ENCODE measurements at places on chromosomes 5 and 9. TPM values are rescaled to one million over a fixed set of nuclear protein-coding genes. Genes with fewer than 3 reads are reported as not detected.

DNA sequence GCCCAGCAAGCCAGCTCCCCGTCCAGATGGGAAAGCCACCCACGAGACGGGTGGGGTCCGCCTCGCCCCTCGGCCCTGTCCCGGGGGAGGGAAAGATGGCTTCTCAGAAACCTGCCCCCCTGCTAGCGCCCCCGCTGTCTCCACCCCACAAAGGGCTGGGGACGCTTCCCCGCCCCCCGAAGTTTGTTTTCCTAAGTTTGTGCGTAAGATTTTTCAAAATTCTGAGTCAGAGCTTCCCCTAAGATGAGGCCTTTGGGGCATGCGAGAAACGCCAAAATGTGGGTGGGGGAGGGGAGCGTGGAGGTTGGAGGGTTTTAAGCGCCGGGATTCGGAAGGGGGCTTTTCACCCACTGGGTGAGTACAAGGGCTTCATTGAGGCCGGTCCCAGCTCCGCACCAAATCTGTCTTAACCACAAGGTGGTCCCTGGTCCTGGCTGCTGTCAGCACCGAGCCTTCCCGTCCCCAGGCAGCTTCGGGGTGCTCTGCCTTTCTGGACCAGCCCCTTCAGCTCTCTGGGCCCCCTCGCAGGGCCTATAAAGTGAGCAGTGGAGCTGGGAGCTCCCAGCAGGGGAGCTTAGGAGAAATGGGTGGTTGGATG lies 32.3 kb downstream of the PRRX2 start:
- no peak for DNase-seq

LTC4S gene
- total RNA-seq, result 5.0 TPM

- DNase-seq, result no peak
Measured at GRCh38 chr9:100852088-100852487, 176.4 kb upstream of the PLPPR1 start.

- no peak for DNase-seq
Measured at GRCh38 chr5:22736443-22737003, 116.6 kb downstream of the CDH12 start.

GMCL2 gene
- total RNA-seq, result not detected

SNCAIP gene
- 113 TPM for total RNA-seq

DNA sequence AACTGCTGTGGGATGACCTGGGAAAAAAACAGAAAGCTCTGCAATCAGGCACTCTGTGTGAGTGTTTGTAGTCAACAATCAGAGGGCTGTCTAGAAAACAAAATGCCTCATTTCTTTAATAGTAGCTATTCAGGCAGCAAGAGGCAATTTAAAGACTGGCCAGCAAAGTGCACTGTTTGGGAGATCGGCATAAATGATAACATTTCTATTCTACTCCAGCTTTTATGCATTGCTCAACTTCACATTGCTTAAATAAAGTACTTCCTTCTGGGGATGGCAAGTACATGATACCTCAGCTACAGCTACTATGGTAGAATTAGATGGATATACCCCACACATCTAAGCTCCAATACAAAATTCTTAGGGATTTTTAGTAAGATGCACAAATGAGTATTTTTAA lies 193.1 kb downstream of the DCP2 start:
- DNase-seq, result no peak

DNA sequence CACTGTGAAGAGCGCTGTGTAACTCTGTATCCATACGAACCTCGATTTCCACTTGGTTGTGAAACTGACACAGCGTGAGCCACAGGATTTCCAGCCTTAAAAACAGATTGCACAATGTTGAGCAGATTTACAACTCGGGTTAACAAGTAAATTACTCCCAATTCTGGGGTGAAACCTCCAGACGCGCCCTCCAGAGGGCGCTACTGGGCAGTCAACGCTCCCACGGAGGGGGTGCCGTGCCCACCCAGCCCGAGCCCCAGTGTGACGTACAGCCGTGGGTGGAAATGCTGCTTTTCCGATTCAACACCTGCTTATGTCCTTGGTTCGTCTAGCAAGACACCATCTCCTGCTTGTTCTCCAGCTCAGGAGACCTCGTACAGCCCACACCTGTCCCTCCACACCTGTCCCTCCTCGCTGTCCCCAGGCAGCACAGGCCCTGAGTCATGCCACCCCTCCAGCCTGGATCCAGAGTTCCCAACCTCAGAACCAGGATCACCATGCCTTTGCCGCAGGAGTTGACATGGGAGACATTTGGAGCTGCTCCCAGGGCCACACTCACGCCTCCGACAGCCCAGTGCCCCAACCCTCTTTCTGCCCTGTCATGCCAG lies 34.4 kb upstream of the SLC6A3 start:
- DNase-seq, result no peak

DNA sequence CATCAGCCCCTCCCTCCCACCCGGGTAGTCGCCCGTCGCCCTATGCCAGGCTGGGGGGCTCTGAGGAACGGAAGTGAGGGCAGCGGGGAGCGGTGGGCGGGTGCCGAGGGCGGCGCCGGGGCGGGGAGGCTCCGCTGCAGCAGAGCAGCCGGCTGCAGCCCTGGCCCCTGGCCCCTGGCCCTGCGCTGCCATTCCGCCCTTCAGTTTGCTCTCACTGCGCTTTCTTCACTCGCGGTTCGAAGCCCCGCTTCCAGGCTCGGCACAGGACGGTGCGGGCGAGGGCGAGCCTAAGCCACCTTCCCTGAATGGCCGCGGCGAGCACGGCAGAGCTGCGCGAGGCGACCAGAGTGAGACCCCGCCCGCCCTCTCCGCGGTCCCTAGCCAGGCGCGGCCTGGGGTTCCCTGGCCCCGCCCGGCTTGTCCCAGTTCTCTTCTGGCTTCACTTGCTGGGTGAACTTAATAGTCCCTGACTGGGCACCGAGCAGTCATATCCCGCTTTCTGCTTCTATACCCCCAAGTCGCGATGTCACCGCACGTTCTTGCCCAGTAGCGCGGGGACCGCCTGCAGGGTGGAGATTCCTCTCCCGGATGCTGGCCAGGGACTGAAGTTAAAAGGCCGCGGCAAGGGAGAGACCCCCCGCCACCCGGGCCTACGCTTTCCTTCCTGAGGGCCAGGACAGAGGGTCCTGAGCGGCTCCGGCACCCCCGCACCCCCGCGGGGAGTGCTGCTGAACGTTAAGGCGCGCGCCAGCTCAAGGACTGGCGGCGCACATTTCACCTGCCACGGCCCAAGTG lies 623 bp upstream of the TRIM36 start:
- DNase-seq, result peak; percentile 51

- no peak for DNase-seq
Measured at GRCh38 chr5:176391999-176392398, 3.4 kb downstream of the HIGD2A start.

DNA sequence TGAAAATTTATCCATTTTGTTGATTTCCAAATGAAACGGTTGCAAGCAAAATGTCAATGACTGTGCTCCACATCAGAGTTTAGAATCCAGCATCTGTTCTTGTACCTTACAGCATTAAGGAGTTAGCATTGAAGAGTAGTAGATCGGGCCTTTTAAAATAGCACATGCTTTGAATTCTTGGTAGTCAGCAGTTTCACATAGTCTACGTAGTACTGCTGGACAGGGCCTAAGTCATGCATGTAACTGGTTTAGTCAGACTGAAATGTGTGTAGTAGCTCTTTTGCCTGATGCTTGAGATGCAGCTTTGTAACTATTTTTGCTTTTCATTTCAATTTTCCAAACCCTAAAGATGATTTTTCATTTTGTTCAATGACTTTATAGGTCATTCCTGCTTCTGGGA lies 19.8 kb downstream of the LECT2 start:
- DNase-seq, result no peak

PHF24 gene
- 0.62 TPM for total RNA-seq

GPR150 gene
- total RNA-seq, result not detected

SLC6A18 gene
- total RNA-seq, result not detected

DNA sequence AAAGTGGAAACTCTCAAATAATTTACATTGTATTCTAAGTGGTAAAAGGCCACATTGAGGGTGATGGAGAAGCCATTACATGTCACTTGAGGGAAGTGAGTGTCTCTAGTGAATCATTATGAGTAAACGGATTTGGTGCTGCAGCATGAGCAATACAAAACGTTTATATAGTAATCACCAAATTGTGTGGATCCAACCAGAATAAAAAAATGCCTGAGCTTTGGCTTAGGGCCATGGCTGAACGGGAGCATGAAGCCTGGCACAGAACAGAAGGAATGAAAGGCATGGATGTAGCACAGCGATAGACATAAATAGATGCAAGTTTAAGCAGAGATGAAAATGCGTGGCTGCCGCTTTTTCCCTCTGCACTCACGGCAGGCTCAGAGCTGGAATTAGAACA lies 58.3 kb downstream of the PTTG1 start:
- DNase-seq, result no peak

- peak; percentile 32 for DNase-seq
Measured at GRCh38 chr5:74641735-74642542, 1.4 kb upstream of the ENC1 start.

DNA sequence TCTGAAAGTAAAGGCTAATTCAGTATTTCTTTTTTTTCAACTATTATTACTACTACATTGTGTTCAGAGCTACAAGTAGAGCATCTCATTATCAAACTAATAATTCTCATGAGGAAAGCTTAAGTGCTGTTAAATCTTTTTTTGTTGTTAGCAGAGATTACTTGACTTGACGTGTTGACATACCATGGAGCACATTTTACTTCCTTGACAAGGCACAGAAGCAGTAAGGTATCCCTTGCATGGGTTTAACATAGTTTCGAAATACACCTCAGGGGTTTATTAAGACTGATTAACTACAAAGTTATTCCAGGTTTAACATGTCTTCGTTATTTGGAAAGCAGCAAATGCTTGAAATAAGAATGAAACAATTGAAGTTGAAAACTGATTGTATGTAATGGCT lies 7.0 kb downstream of the SPDL1 start:
- DNase-seq, result no peak
